ENCODE measurements at places on chromosomes 1 and 21. TPM values are rescaled to one million over a fixed set of nuclear protein-coding genes. Genes with fewer than 3 reads are reported as not detected.

Gene PWP2
- 32.7 TPM for total RNA-seq

Gene AMY2A
- total RNA-seq: 0.29 TPM

Gene S100A9
- total RNA-seq: 13.1 TPM

Gene FCRL2
- total RNA-seq: 0.88 TPM

Gene PDE4DIP
- 17.5 TPM for total RNA-seq

Gene C8B
- total RNA-seq: not detected

Gene ATAD3C
- total RNA-seq: 1.5 TPM

Gene ACKR1
- not detected for total RNA-seq

Gene CD1B
- not detected for total RNA-seq

Gene GRIK3
- total RNA-seq: not detected

DNA sequence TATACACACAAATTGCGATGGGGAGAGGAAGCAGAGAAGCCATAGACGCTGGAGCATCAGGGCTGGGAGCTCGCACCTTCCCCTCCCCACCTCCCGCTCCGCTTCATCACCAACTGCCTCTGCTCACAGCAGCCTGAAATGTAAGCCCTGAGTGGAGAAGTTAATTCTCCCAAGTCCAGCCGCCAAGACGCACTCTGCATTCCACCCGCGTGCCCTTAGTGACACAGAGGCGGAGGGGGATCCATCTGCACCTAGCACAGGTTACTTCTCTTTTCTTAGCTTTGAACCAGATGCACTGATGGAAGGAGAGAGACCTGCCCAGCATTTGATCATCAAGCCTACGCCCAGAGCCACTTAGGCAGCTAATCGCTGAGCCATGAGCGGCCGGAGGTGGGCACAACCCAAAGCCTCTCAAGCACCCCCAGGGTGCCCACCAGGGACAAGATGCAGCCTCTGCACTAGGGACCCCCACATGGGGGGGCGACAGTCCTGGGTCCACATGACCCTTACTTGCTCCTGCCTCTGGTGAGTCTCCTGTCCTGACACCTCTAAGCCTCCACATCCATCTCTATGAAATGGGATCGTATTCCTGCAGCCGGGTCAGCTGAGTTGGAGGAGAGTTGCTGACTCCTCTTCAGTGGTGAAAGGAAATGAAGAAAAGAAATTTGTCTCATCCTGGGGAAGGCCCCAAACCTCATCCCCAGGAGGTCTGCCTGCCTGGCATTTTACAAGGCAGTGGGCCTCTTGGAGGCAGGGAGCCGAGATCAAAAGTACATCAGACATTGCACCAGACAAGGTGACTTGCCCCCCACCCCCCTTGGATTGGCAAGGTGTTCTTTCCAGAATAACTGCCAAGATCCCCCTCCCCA is 316.2 kb downstream of the MATN1 start:
- no peak overlapping the region for H3K4me3 ChIP-seq
- no peaks in the 10 kb centered on the region for H3K4me1 ChIP-seq
- H3K27me3 ChIP-seq: no peaks in the 10 kb centered on the region
- no peak for DNase-seq

DNA sequence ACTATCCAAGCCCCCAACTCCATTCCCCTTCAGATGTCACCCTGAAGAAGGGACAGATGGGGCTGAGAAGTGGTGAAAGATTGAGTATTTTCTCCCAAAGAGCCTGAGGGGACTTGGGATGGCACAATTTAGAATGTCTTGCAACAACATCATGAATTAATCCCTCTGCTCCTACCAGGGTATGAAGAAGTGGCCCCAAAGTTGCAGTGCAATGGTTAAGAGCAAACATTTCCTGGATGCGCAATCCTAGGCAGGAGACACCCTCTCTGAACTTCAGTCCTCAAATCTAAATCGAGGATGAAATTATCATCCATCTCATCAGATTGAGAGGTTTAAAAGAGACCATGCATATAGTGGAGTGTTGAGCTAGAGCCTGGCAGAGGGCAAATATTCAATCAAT is 28.6 kb upstream of the CITED4 start:
- H3K4me3 ChIP-seq: no peak overlapping the region
- H3K27me3 ChIP-seq: peaks cover 4% of the 10 kb centered on the region
- H3K4me1 ChIP-seq: no peaks in the 10 kb centered on the region
- H3K27ac ChIP-seq: no peak overlapping the region
- DNase-seq: no peak

DNA sequence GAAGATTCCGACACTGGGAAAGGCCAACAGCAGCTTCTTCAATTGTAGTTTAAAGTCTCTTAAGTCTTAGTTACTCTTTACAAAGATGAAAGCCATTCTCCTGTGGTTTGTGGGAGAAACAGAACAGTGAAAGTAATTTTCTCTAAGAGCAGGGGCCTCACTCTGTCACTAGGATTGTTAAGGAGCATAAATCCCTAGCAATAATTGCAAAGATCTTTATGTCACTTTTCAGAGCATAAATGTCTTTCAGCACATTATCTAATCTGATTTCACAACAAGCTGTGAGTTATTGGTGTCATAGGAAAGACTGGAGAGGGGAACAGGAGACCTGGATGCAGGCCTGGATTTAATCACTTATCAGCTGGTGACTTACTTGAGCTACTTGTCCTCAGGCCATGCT is 32.4 kb upstream of the DUSP23 start:
- no peak overlapping the region for H3K4me3 ChIP-seq
- H3K27ac ChIP-seq: no peak overlapping the region
- no peaks in the 10 kb centered on the region for H3K4me1 ChIP-seq
- H3K36me3 ChIP-seq: no peaks in the 10 kb centered on the region

- DNase-seq: no peak
- H3K4me1 ChIP-seq: no peaks in the 10 kb centered on the region
- no peak overlapping the region for H3K27ac ChIP-seq
These were observed 243.0 kb downstream of the SLC45A1 start for GRCh38 chr1:8560611-8561544.

GRCh38 chr1:245469734-245470133 is 314.9 kb downstream of the KIF26B start:
- no peak overlapping the region for H3K27ac ChIP-seq
- H3K27me3 ChIP-seq: no peaks in the 10 kb centered on the region
- H3K36me3 ChIP-seq: no peaks in the 10 kb centered on the region
- no peak for DNase-seq
- no peaks in the 10 kb centered on the region for H3K4me1 ChIP-seq
- H3K4me3 ChIP-seq: no peak overlapping the region

DNA sequence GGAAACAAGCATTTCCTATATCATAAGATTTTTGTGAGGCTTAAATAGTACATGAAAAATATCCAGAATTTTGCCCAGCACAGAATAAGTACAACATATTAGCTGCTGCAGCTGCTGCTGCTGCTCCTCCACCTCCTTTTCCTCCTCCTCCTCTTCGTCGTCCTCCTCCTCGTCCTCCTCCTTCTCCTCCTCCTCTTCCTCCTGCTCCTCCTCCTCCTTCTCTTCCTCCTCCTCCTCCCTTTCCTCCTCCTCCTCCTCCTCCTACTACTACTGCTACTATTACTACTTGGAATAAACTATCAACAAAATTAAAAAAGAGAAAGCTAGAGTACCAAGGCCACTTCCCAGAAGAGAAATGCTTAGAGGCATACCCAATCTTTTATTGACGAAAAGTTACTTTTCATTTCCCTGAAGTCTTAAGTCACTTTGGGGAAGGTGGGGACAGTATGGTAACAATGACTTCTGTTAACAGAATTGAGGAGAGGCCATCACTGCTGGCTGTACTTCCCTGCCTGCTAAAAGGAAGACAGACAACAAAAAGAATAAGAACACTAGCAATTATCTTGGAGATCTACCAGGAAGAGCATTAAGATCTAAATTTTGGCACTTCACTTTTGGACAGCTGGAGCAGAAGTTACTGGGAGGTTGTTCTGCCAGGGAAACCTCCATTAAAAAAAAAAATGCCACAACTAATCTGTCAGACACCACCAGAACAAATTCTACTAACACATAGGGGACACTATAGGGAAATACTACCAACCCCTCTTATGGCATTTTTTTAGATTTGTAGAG is 7.1 kb downstream of the DENND1B start:
- H3K4me1 ChIP-seq: no peaks in the 10 kb centered on the region
- no peak overlapping the region for H3K4me3 ChIP-seq
- no peaks in the 10 kb centered on the region for H3K27me3 ChIP-seq
